ENCODE measurements at places on chromosomes 11 and 22.
A peak's percentile ranks its signal among the peaks of the same experiment; 100 is the strongest.

- no peak for DNase-seq
- H3K4me1 ChIP-seq, result no peaks in the 10 kb centered on the region
- H3K27ac ChIP-seq, result no peak overlapping the region
- no peaks in the 10 kb centered on the region for H3K36me3 ChIP-seq
These were observed 16.7 kb downstream of the MMP7 start for GRCh38 chr11:102513869-102514268.

- no peak for DNase-seq
- peaks cover 69% of the 10 kb centered on the region for H3K27me3 ChIP-seq
- no peak overlapping the region for H3K27ac ChIP-seq
- no peak overlapping the region for H3K4me3 ChIP-seq
- H3K36me3 ChIP-seq, result no peaks in the 10 kb centered on the region
These were observed 41.0 kb upstream of the EIF3D start for GRCh38 chr22:36569999-36570398.

- H3K4me1 ChIP-seq, result peaks cover 4% of the 10 kb centered on the region
- H3K4me3 ChIP-seq, result peak within 1 kb of the TSS; percentile 77
- no peak within 1 kb of the TSS for H3K27ac ChIP-seq
- no peak for DNase-seq
These were observed at the start of gene TLCD5 for GRCh38 chr11:120324932-120325810. TSS of gene TLCD5 (plus strand) at chr11:120325299. CDS start at chr11:120327442, 2,143 bp downstream.

DNA sequence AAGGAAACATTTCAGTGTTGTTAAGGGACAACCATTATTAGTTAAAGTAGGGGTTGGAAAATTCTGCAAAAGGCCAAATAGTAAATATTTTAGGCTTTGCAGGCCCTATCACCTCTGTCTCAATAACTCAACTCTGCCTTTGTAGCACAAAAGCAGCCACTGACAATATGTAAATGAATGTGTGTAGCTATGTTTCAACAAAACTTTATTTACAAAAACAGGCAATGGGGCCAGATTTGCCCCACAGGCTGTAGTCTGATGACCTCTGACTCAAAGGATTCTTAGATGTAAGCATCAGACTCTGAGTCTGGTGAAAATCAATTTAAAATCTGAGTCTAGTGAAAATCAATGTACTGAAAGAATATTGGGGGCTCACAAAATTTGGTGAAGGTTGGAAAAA is 50.3 kb downstream of the PAK1 start:
- no peaks in the 10 kb centered on the region for H3K4me1 ChIP-seq
- peaks cover 19% of the 10 kb centered on the region for H3K27me3 ChIP-seq
- DNase-seq, result no peak
- no peak overlapping the region for H3K4me3 ChIP-seq
- no peak overlapping the region for H3K27ac ChIP-seq

DNA sequence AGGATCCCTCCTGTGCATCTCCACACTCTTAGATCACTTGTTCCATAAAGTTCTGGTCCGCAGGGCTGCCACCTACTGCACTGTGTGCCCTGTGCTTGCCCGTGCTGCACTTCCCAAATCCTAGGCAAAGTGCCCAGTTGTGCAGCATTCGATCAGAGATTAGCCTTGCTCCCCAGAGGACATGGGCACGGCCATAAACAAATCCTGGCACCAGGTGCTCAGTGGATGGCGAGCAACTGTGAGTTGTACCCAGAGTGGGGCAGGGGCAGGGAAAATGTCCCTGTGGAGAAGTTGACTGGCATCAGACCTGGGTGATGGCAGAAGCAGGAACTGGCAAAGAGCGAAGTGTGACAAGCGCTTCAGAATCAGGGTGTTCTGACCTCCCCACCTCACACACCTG is 4.7 kb downstream of the FADS2 start:
- H3K27me3 ChIP-seq, result no peaks in the 10 kb centered on the region
- H3K27ac ChIP-seq, result no peak overlapping the region
- H3K36me3 ChIP-seq, result no peaks in the 10 kb centered on the region
- peaks cover 33% of the 10 kb centered on the region for H3K4me1 ChIP-seq

DNA sequence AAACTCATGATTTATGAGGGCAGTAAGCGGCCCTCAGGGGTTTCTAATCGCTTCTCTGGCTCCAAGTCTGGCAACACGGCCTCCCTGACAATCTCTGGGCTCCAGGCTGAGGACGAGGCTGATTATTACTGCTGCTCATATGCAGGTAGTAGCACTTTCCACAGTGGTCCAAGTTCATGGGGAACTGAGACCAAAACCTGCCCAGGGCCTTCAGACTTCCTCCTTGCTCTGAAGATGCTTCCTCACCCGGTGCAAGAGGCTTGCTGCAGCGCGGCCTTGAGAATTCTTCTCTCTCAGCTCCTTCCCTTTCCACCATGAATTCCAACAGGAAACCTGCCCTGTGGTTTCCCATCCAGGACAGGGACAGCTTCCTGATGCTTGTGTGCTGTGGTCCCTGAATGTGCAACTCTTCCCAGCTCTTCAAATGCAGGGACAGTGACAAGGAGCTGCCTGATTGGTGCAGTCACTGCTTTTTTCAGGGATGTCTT is 53.9 kb downstream of the GGTLC2 start:
- DNase-seq, result no peak
- no peak overlapping the region for H3K27ac ChIP-seq
- no peaks in the 10 kb centered on the region for H3K36me3 ChIP-seq
- H3K4me1 ChIP-seq, result peaks cover 5% of the 10 kb centered on the region
- peaks cover 16% of the 10 kb centered on the region for H3K27me3 ChIP-seq

GRCh38 chr11:65862191-65862735 is 2.0 kb downstream of the MUS81 start:
- no peak overlapping the region for H3K27ac ChIP-seq
- peaks cover 72% of the 10 kb centered on the region for H3K36me3 ChIP-seq
- H3K27me3 ChIP-seq, result no peaks in the 10 kb centered on the region
- H3K4me1 ChIP-seq, result peaks cover 37% of the 10 kb centered on the region

- no peak overlapping the region for H3K27ac ChIP-seq
- DNase-seq, result no peak
- peaks cover 2% of the 10 kb centered on the region for H3K4me1 ChIP-seq
- no peaks in the 10 kb centered on the region for H3K27me3 ChIP-seq
- H3K4me3 ChIP-seq, result no peak overlapping the region
These were observed 82.9 kb downstream of the KIRREL3 start for GRCh38 chr11:126917531-126918204.

DNA sequence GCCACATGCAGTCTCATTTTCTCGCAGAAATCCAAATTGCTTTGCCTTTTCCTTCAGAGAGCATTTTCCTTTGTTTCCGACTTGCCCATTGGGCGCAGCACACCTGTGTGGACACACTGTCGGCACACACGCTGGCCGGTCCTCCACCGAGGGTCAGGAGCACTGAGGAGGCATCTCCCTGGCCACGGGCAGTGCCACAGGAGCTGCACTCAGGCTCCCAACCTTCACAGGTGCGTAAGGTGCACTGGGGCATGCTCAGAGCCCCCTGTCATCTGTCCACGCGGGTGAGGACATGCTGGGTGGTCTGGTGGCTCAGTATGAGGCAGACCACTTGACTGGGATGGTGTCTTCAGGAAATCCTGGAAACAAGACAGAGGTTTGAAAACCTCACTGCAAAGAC is 779.1 kb downstream of the BRD1 start:
- peaks cover 5% of the 10 kb centered on the region for H3K36me3 ChIP-seq
- peaks cover 27% of the 10 kb centered on the region for H3K27me3 ChIP-seq
- H3K4me1 ChIP-seq, result peaks cover 10% of the 10 kb centered on the region
- DNase-seq, result no peak
- no peak overlapping the region for H3K27ac ChIP-seq

DNA sequence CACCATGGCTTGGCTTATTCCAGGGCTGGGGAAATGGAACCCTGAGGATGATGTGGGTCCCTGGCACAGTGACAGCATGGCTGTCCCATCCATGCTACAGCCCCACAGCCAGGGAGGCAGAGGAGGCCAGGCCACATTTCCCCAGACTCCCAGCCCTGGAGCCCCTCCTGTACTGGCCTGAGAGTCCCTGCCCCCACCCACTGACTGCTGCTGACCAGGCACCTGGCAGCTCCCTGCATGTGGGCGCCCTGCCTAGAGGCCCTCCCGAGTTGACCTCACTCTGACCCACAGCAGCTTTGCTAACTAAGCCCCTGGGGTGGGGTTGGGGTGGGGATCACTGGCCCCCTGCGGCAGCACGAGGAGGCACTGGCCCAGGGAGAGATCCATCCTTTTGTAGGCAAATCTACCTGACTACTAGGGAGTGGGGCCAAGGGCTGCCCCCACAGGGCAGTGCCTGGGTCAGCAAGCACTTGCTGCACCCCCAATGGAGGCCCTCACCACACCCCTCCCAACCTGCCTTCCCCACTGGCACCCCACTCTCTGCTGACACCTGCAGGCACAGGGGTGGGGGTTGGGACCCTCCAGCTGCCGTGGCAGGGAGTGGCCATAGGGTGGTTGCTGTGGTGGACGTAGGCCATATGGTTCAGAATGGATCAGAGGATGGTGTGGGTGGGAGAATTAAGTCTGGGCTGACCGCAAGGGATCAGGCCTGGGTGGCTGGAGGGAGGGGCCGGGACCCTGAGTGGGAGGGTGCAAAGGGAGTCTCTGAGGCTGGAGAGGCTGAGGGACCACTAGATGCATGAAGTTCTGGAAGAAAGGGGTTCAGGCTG is 17.4 kb downstream of the ARVCF start:
- H3K27me3 ChIP-seq, result peaks cover under 1% of the 10 kb centered on the region
- H3K4me3 ChIP-seq, result no peak overlapping the region
- no peaks in the 10 kb centered on the region for H3K36me3 ChIP-seq

GRCh38 chr22:35912658-35913057 is 116.0 kb downstream of the RBFOX2 start:
- no peak overlapping the region for H3K4me3 ChIP-seq
- H3K4me1 ChIP-seq, result no peaks in the 10 kb centered on the region
- no peaks in the 10 kb centered on the region for H3K36me3 ChIP-seq

DNA sequence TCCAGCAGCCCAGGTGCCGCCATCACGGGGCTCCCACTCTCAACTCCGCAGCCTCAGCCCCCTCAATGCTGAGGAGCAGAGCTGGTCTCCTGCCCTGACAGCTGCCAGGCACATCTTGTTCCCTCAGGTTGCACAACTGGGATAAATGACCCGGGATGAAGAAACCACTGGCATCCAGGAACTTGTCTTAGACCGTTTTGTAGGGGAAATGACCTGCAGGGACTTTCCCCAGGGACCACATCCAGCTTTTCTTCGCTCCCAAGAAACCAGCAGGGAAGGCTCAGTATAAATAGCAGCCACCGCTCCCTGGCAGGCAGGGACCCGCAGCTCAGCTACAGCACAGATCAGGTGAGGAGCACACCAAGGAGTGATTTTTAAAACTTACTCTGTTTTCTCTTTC is at the start of gene SAA1:
TSS of gene SAA1 (plus strand) at position 316 of the 400 bp plus-strand sequence. CDS start 624 bp downstream, outside the sequence.
- DNase-seq, result no peak
- peaks cover 12% of the 10 kb centered on the region for H3K4me1 ChIP-seq
- no peak within 1 kb of the TSS for H3K4me3 ChIP-seq
- no peaks in the 10 kb centered on the region for H3K27me3 ChIP-seq

- no peak for DNase-seq
- no peak overlapping the region for H3K4me3 ChIP-seq
- peaks cover 20% of the 10 kb centered on the region for H3K4me1 ChIP-seq
These were observed 34.1 kb upstream of the CRTAM start for GRCh38 chr11:122804161-122804560.

- peak overlapping the region; percentile 92 for H3K27ac ChIP-seq
- peak overlapping the region; percentile 93 for H3K4me3 ChIP-seq
These were observed 3.6 kb downstream of the CCDC85B start for GRCh38 chr11:65894034-65894591.

GRCh38 chr11:32172848-32173834 is 82.3 kb downstream of the RCN1 start:
- H3K27ac ChIP-seq, result no peak overlapping the region
- peaks cover 39% of the 10 kb centered on the region for H3K27me3 ChIP-seq
- peak; percentile 20 for DNase-seq
- H3K4me1 ChIP-seq, result no peaks in the 10 kb centered on the region

GRCh38 chr11:46577058-46577457 is 16.8 kb downstream of the AMBRA1 start:
- H3K27ac ChIP-seq, result no peak overlapping the region
- peaks cover 6% of the 10 kb centered on the region for H3K36me3 ChIP-seq
- peaks cover 40% of the 10 kb centered on the region for H3K4me1 ChIP-seq
- no peak for DNase-seq
- no peak overlapping the region for H3K4me3 ChIP-seq
- H3K27me3 ChIP-seq, result no peaks in the 10 kb centered on the region

- H3K27ac ChIP-seq, result no peak overlapping the region
- peaks cover 16% of the 10 kb centered on the region for H3K36me3 ChIP-seq
- no peak for DNase-seq
- H3K4me1 ChIP-seq, result peaks cover 9% of the 10 kb centered on the region
- no peaks in the 10 kb centered on the region for H3K27me3 ChIP-seq
- no peak overlapping the region for H3K4me3 ChIP-seq
These were observed 77.0 kb downstream of the PRMT3 start for GRCh38 chr11:20464518-20464917.

GRCh38 chr11:3109921-3110706 is 52.9 kb upstream of the CARS1 start:
- peak overlapping the region; percentile 13 for H3K4me3 ChIP-seq
- peak overlapping the region; percentile 44 for H3K27ac ChIP-seq
- H3K27me3 ChIP-seq, result no peaks in the 10 kb centered on the region
- H3K36me3 ChIP-seq, result peaks cover 18% of the 10 kb centered on the region
- DNase-seq, result peak; percentile 33

DNA sequence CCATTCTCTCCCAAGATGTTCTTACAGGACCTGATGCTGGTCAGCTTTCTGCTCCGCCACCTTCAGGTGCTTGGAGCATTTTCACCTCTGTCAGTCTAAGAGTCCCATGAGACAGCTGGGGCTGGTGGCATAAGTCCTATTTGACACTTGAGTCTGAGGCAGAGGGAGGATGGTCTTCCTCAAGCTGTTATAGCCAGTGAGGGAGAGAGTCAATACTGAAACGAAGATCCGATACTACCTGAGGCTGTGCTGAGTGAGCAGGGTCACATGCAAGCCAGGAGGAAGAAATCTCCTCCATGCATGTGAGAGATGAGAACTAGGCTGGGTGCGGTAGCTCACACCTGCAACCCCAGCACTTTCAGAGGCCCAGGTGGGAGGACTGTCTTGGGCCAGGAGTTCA is 5.6 kb downstream of the ZFPL1 start:
- H3K36me3 ChIP-seq, result peaks cover 30% of the 10 kb centered on the region
- H3K27ac ChIP-seq, result no peak overlapping the region
- no peak overlapping the region for H3K4me3 ChIP-seq
- H3K4me1 ChIP-seq, result peaks cover 9% of the 10 kb centered on the region

DNA sequence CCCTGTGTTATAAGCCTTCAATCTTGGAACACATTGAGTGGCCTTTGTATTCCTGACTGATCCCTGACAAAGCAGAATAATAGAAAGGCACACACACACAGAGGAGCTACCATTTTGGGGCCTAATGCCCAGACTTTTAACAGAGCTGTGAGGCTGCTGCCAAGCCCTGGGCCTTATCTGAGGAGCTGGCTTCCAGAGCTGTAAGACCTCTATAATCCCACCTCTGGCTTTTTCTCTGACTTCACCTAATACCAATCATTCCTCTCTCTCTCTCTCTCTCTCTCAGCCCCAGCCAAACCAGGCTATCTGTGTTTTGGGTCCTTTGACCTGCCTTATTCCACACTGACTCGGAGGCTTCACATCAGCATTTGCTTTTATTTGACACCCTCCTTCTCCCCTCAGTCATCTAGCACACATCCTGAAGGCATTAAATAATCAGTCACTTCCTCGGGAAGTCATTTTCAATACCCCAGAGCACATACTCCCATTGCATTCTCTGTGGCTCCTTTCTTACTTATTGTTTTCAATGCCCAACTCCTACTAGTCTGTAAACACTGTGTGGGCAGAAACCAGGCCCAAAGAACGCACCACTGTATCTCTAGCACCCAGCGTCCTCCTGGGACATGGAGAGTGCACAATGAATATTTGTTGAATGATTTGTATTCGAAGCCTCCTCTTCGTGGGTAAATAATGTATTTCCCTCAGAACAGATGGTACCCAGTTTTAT is 21.2 kb upstream of the TRIM44 start:
- no peaks in the 10 kb centered on the region for H3K36me3 ChIP-seq
- no peaks in the 10 kb centered on the region for H3K4me1 ChIP-seq

GRCh38 chr22:19766240-19766510 is 5.6 kb downstream of the TBX1 start:
- H3K27ac ChIP-seq, result no peak overlapping the region
- peaks cover 3% of the 10 kb centered on the region for H3K4me1 ChIP-seq
- no peak for DNase-seq
- H3K36me3 ChIP-seq, result peaks cover 3% of the 10 kb centered on the region
